ENCODE measurements at places on chromosomes 4 and X. TPM values are rescaled to one million over a fixed set of nuclear protein-coding genes. Genes with fewer than 3 reads are reported as not detected.

The CYSLTR1 gene
- total RNA-seq, result 8.7 TPM

The GAGE1 gene
- not detected for total RNA-seq

The SLC38A5 gene
- total RNA-seq, result 21.5 TPM

The GAB1 gene
- total RNA-seq, result 64.8 TPM

The RASL11B gene
- 2.2 TPM for total RNA-seq
